ENCODE measurements at places on chromosomes 2 and 18.

GRCh38 chr2:55025627-55026026 is 24.6 kb downstream of the RTN4 start:
- no peak for DNase-seq

DNA sequence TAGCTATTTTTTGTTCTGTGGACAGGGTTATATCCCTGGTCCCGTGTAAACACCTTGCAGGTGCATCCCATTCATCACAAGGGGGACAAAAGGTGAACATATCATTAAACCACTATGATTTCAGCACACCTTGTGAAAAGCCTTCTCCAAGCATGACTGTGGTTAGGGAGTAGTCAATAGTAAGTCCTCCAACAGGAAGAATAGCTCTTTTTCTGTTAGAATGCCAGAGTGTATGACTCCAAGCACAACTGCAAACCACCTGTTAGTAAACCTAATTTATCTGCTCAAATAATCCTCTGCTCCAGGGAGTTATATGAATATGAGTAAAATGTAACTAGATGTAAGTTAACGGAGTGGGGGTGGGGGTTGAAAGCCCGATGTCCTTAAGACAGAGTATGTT is 240.5 kb downstream of the AGPS start:
- no peak for DNase-seq

DNA sequence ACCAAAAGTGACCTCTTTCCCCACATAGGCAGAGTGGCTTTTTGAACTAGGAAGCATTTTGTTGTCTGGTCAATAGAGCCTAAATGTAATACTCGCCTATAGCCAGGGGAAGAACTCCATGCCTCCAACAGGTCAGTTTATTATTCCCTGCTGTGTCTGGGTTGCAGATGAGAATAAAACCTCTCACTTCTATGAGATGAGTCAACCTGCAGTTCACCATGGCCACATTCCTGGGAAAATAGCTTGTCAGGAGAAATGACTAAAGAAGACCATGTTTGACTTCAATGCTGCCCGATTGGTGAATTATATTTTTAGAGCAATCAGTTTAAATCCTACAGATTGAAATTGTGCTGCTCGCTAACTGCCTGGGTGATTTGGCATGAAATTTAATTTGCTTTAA is 46.7 kb upstream of the LRRTM1 start:
- no peak for DNase-seq

GRCh38 chr2:192571636-192572035 is 376.9 kb upstream of the TMEFF2 start:
- DNase-seq: no peak

All from stimulated activated CD4-positive, alpha-beta T cell treated with anti-CD3 and anti-CD28 coated beads, Interleukin-4, amount 100 ng/mL, for 48 hours (primary cell).